Left kidney (tissue), 8 donors: ENCODE measurements at places on chromosomes 3 and 15. TPM values are rescaled to one million over a fixed set of nuclear protein-coding genes. Genes with fewer than 3 reads are reported as not detected.

PROS1 gene
- 45.9 TPM for polyA plus RNA-seq

FRMD5 gene
- 1.8 TPM for polyA plus RNA-seq

CHRM5 gene
- polyA plus RNA-seq = 0.35 TPM

EPHA6 gene
- 1.2 TPM for polyA plus RNA-seq

GXYLT2 gene
- polyA plus RNA-seq = 18.3 TPM

ANP32A gene
- polyA plus RNA-seq = 302 TPM

SOX2 gene
- polyA plus RNA-seq = 0.30 TPM

AADACL2 gene
- polyA plus RNA-seq = not detected

AHSG gene
- 0.62 TPM for polyA plus RNA-seq

SYNPR gene
- not detected for polyA plus RNA-seq

ANKRD34C gene
- 0.10 TPM for polyA plus RNA-seq

ACKR4 gene
- polyA plus RNA-seq = 1.6 TPM

TGM4 gene
- 0.18 TPM for polyA plus RNA-seq

IQCF5 gene
- not detected for polyA plus RNA-seq

DTWD1 gene
- polyA plus RNA-seq = 49.0 TPM

CHST13 gene
- 3.5 TPM for polyA plus RNA-seq
